HCT116 (cell line): ENCODE measurements at places on chromosomes 1 and 21. TPM values are rescaled to one million over a fixed set of nuclear protein-coding genes. Genes with fewer than 3 reads are reported as not detected.
A peak's percentile ranks its signal among the peaks of the same experiment; 100 is the strongest.

DNA sequence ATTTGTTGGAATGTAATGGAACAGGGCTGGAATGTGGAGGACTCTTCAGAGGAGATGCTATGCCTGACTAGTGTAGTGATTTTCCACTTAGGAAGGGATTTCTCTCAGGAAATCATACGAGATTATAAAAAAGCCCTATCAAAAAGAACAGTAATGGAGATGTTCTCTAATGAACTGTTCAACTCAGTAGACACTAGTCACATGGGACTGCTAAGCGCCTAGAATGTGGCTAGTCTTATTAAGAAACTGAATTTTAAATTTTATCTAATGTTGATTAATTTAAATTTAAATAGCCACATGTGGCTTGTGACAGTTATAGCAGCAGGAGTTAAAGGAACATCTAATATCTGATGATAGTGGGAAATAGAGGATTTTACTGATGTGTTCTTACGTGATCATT, 94.0 kb downstream of the SLC35F3 start:
- peaks cover 5% of the 10 kb centered on the region; the same call in 1 of the 2 replicates for H3K4me1 ChIP-seq
- DNase-seq = no peak
- no peak overlapping the region for H3K4me3 ChIP-seq
- no peaks in the 10 kb centered on the region for H3K27me3 ChIP-seq

GRCh38 chr1:15523104-15524020, 653 bp downstream of the CASP9 start:
- no peaks in the 10 kb centered on the region for H3K27me3 ChIP-seq
- no peaks in the 10 kb centered on the region for H3K36me3 ChIP-seq
- peaks cover 31% of the 10 kb centered on the region for H3K4me1 ChIP-seq
- H3K27ac ChIP-seq = peak overlapping the region; percentile 40
- DNase-seq = no peak

DNA sequence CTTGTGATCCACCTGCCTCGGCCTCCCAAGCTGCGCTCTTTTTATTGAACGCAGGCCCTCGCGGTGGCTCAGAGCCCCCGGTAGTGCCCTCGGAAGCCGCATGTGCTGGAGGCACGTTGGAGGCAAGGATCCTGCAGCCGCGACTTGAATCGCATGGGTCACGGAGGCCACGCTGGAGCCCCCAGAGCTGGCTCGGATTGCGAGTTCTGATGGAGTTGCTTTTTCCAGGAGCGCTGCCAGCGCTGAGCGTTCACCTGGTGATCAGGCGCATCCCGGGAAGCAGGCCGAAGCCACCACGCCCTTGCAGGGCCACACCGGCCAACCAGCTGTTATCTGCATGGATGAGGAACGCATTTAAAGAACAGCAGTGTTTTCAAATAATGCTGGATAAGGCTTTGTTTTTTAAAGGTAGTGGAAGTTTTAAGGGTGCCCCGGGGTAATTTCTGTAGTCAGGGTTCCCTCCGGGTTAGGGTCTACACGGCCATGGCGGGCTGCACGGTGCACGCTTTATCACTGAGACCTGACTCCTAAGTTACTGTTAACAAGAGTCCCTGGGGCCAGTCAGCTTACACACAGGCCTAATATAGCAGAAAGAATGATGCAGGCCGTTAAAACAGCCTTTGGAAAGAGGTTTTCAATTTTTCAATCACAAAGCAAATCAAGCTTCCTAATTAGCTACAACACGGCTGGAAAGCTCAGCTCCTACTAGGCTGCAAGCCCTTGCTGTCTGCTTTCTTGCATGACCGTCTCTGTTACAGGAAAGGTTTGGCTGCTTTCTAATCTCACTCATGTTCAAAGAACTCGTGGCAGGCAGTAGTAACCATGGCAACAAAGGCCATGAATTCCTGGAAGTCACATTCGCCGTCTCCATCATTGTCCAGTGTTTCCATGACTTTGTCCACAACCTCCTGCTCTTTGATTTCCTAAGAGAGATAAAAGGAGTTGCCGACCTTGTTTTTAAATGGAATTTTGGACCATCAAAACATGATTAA, 6.0 kb downstream of the S100B start:
- no peaks in the 10 kb centered on the region for H3K36me3 ChIP-seq
- H3K4me1 ChIP-seq = no peaks in the 10 kb centered on the region
- H3K4me3 ChIP-seq = no peak overlapping the region
- DNase-seq = no peak
- H3K27ac ChIP-seq = no peak overlapping the region

GRCh38 chr1:23497777-23498439, 13.9 kb upstream of the ASAP3 start:
- no peak for DNase-seq
- H3K4me3 ChIP-seq = no peak overlapping the region
- H3K27ac ChIP-seq = peak overlapping the region; percentile 27; the same call in 1 of the 2 replicates
- H3K36me3 ChIP-seq = no peaks in the 10 kb centered on the region

DNA sequence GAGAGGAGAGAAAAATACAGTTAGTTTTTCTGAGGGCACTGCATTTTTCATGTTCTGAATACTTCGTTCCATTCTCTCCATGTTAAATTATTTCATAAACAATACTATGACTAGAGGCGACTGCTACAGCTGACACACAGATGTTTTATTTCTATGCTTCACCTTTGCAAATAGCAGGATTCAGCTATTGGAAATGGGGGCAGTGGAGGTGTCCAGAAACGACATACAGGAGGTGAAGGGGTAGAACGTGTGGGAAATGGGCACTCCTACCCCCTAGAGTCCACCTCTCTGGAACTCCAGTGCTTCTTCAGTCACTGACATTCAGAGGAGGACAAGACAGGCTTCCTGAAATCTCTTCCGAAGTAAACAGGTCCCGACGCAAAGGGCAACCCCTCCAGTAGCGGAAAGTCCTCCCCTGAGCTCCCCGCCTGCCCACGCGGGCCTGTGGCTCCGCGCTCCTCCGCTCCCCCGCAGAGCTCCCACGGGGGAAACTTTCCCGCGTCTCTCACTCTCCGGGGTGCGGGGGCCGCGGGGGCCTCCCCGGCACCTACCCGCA, 480 bp downstream of the DPYD start:
- H3K36me3 ChIP-seq = no peaks in the 10 kb centered on the region
- peaks cover 10% of the 10 kb centered on the region; the same call in 1 of the 2 replicates for H3K4me1 ChIP-seq
- no peaks in the 10 kb centered on the region for H3K27me3 ChIP-seq
- H3K27ac ChIP-seq = peak overlapping the region; percentile 16; the same call in 1 of the 2 replicates
- H3K4me3 ChIP-seq = peak overlapping the region; percentile 70

GRCh38 chr1:93207211-93207610, 26.7 kb downstream of the CCDC18 start:
- H3K4me3 ChIP-seq = no peak overlapping the region
- H3K36me3 ChIP-seq = peaks cover 13% of the 10 kb centered on the region
- H3K27me3 ChIP-seq = no peaks in the 10 kb centered on the region
- no peak for DNase-seq

GRCh38 chr21:36237441-36237840, 80.8 kb downstream of the DOP1B start:
- DNase-seq = no peak
- H3K4me1 ChIP-seq = peaks cover 16% of the 10 kb centered on the region
- no peak overlapping the region for H3K27ac ChIP-seq
- H3K27me3 ChIP-seq = no peaks in the 10 kb centered on the region

- H3K27me3 ChIP-seq = no peaks in the 10 kb centered on the region
- no peak overlapping the region for H3K4me3 ChIP-seq
- no peak for DNase-seq
- H3K27ac ChIP-seq = no peak overlapping the region
These were observed 480.6 kb downstream of the SETD4 start for GRCh38 chr21:35579520-35580293.

DNA sequence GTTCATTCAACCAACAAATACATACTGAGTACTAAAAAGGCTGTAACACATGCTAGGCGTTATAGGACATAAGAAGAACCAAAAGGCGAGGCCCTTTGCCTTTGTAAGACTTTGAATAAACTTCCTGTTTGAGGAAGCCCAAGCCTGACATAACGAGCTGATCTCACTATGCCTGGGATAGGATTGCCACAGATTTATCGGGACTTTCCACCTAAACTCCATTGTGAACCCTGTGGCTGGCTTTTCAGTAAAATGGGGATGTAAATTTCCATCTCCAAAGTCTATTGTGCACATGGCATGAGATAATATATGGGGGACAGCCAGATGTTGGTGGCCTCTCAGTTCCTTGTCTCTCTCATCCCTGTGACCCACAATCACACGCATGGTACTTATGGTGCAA, 41.9 kb downstream of the LMO4 start:
- H3K4me3 ChIP-seq = no peak overlapping the region
- H3K27ac ChIP-seq = no peak overlapping the region
- no peaks in the 10 kb centered on the region for H3K4me1 ChIP-seq
- no peaks in the 10 kb centered on the region for H3K36me3 ChIP-seq

- H3K27ac ChIP-seq = no peak overlapping the region
- no peaks in the 10 kb centered on the region for H3K4me1 ChIP-seq
- no peak for DNase-seq
These were observed 2.8 kb downstream of the SMCP start for GRCh38 chr1:152880907-152881306.

GRCh38 chr1:8462371-8462892, 144.5 kb downstream of the SLC45A1 start:
- H3K27ac ChIP-seq = no peak overlapping the region
- peaks cover 7% of the 10 kb centered on the region; the same call in 1 of the 2 replicates for H3K4me1 ChIP-seq
- no peaks in the 10 kb centered on the region for H3K27me3 ChIP-seq
- no peak overlapping the region for H3K4me3 ChIP-seq
- no peaks in the 10 kb centered on the region for H3K36me3 ChIP-seq

- H3K4me3 ChIP-seq = no peak overlapping the region
- H3K27me3 ChIP-seq = no peaks in the 10 kb centered on the region
- no peaks in the 10 kb centered on the region for H3K36me3 ChIP-seq
- H3K27ac ChIP-seq = no peak overlapping the region
- no peaks in the 10 kb centered on the region for H3K4me1 ChIP-seq
- DNase-seq = no peak
These were observed 68.8 kb upstream of the BCL9 start for GRCh38 chr1:147472489-147472888.

GRCh38 chr1:93014168-93014567, 52.9 kb upstream of the DIPK1A start:
- no peak overlapping the region for H3K27ac ChIP-seq
- no peak overlapping the region for H3K4me3 ChIP-seq
- peaks cover 15% of the 10 kb centered on the region for H3K4me1 ChIP-seq
- H3K36me3 ChIP-seq = no peaks in the 10 kb centered on the region
- no peaks in the 10 kb centered on the region for H3K27me3 ChIP-seq

DNA sequence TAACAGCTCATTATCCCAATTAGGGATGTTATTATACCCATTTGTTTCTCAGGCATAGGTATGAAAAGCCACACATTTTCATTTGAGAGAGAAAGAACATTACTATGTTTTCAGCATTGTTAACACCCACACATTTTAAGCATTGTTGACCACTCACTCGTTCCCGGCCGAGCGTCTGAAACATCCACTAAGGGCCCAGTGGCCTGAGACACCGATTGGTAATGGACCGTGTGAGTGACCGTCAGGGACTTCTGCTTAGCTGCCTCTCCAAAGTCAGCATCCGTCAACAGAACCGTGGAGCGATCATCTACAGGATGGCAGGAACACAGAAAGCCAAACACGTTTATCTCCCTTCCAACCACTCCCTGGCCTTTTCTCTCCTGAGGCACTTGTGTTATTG, 184.6 kb downstream of the PCP4 start:
- no peak overlapping the region for H3K4me3 ChIP-seq
- H3K4me1 ChIP-seq = no peaks in the 10 kb centered on the region
- H3K27me3 ChIP-seq = no peaks in the 10 kb centered on the region
- DNase-seq = no peak
- no peaks in the 10 kb centered on the region for H3K36me3 ChIP-seq

GRCh38 chr1:117802531-117803257, 126.7 kb downstream of the GDAP2 start:
- no peaks in the 10 kb centered on the region for H3K27me3 ChIP-seq
- H3K4me3 ChIP-seq = no peak overlapping the region
- no peaks in the 10 kb centered on the region for H3K4me1 ChIP-seq
- no peaks in the 10 kb centered on the region for H3K36me3 ChIP-seq
- H3K27ac ChIP-seq = no peak overlapping the region

DNA sequence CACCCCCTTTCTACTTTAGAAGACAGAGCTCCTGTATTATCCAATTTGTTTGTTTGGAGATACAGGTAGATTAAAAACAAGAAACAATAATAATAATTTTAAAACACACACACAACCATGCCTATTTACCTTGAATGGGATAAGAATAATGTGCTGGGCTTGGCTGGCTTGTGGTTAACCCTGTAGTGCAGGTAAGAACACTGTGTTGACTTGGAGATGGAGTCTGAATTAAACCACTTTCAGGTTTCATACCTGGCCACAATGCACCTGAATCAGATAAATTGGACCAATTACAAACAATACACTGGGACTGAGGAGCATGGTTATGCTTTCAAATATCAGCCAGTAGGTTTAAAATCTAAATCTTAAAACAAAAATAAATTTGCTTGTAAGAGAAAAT, 60.8 kb downstream of the EYA3 start:
- DNase-seq = no peak
- no peak overlapping the region for H3K4me3 ChIP-seq
- no peaks in the 10 kb centered on the region for H3K27me3 ChIP-seq
- H3K27ac ChIP-seq = no peak overlapping the region

DNA sequence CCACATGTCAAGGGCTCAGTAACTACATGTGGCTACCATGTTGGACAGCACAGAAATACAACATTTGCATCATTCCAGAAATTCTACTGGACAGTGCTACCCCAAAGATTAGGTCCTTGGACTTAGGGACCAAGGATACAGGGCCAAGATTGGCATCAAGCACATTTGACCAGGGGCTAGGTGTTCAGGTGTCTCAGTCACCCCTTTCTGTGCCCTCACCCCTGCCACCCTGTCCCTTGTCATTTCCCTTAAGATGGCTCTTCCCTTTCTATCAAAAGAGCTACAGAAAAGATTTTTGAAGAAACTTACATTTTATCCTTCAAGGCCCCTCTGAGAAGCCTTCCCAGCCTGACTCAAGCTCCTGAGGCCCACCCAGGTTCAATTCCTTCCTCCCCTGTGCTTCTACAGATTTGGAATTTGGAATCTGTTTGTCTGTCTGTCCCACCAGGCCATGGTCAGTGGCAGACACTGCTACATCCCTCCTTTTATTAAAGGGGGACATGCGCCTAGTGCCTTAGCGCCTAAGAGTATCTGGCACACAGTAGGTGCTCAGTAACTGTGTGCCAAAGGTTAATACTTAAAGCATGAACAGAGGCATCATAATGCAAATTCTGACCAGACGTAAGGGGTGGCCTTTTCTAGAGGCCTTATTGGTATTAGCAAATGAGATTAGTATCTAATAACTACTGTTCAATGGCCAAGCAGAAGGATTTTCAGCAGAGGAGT, 21.4 kb downstream of the CSF1 start:
- peaks cover 12% of the 10 kb centered on the region; the same call in 1 of the 2 replicates for H3K4me1 ChIP-seq
- H3K27ac ChIP-seq = no peak overlapping the region
- no peak overlapping the region for H3K4me3 ChIP-seq
- 0 out of 2 replicates have a peak, but pooled peaks cover under 1% of the 10 kb centered on the region for H3K36me3 ChIP-seq
- no peaks in the 10 kb centered on the region for H3K27me3 ChIP-seq
- no peak for DNase-seq

GRCh38 chr21:40575976-40576375, 271.0 kb downstream of the DSCAM start:
- no peaks in the 10 kb centered on the region for H3K4me1 ChIP-seq
- DNase-seq = no peak
- no peaks in the 10 kb centered on the region for H3K36me3 ChIP-seq
- H3K4me3 ChIP-seq = no peak overlapping the region

The KRTAP11-1 gene
- not detected for total RNA-seq

The C1orf105 gene
- total RNA-seq = not detected

The KCNK2 gene
- total RNA-seq = 0.27 TPM

The TMEM269 gene
- total RNA-seq = 0.34 TPM

The CYYR1 gene
- total RNA-seq = 0.12 TPM

The FCAMR gene
- not detected for total RNA-seq

The COL11A1 gene
- total RNA-seq = 0.05 TPM
